ENCODE measurements at places on chromosomes 5 and 9.
A peak's percentile ranks its signal among the peaks of the same experiment; 100 is the strongest.

DNA sequence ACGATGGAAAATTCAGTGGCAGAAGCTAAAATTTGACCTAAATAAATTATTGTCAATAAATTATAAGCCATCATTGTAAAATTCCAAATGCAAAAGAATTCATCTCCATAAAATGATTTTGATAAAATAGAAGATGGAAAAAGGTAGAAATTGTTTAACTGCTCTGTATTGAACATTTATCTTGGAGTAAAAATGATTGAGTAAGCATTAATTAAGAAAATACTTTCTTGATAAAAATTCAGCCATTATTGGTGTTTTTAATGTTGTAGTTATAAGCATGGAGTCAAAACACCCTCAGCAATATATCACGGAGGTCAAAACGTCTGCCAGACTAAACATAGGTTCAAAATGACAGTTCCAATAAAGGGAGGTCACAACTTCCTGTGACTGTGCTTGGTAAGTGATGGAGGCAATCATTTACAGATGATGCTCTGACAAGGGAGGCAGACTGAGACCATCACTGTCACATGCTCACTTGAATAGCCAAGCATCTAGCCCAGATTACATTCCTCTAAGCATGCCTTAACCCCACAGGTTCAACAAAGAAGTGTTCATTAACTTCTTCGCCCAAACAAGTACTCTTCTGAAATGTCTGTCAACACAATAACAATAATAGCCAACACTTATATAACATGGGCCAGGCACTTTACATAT lies 69.5 kb downstream of the SH3TC2 start:
- DNase-seq: no peak

GRCh38 chr9:77424993-77425392 lies 223.1 kb downstream of the GNA14 start:
- DNase-seq: no peak

GRCh38 chr5:83653669-83654068 lies 67.0 kb downstream of the HAPLN1 start:
- DNase-seq: no peak

DNA sequence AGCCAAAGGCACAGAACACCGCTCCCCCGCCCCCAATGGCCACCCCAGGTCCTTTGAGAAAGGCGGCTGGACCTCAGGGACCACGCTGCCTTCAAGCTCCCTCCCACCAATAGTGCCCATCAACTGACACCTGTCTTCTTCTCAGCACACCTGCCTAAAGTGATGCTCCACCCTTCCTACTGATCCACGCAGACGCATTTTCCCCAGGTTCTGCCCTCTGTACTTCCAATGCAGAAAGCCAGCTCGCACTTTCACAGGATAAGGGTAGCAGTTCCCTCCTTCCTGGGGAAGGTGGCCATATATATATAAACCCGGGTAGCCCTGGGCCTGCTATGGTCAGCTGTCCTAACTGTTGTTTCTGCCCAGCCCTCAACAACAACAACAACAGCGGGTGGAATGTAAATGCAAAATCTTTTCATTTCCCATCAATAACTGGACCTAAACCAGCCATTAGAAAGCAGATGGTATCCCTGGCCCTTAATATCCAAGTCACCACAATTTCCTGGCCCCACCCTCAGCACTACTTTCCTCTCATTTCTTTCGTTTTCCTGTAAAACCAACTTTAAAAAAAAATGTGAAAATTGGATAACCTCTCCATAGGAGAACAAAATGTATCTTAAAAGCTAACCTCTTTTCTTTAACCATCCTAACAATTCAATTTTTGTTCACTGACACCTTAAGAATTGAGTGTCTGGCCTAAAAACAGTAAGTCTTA lies 1.7 kb downstream of the GOLM1 start:
- DNase-seq: no peak

DNA sequence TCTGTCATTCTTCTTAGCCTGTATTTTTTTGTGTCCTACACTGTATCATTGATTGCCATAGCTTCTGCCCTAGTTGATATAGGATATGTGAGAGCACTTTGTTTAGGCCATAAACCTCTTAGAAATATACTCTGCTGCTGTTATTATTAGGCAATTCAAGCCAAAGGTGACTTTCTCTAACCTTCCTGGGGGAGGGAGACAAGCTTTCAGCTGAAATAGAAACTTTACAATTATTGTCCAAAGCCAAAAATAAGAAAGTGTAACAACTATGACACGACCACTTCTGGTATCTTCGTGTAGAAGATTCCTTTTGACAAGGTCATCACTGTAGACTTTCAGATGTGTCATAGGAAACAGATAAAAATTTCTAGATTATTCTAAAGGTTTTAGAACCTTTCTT lies 12.2 kb upstream of the CSNK1A1 start:
- no peak for DNase-seq

- DNase-seq: no peak
Observed at GRCh38 chr9:4864234-4864661, 71.5 kb downstream of the RCL1 start.

DNA sequence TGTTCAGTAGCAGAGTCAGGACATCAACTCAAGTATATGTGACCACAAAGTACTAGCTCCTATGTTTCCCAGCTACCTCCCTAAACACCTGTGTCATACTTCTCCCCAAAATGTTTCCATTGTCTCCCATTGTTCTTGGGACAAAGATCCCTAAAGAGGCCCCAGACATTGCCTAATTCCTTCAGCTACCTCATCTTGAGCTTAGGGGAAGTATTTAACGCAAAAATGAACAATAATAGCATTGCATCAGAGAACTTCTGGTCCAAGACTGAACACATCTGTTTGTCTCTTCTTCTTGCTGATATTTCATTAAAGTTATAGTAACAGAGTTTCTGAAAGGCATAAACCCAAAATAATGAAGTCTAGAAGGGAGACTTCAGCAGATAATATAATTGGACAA lies 430.8 kb downstream of the MTRR start:
- no peak for DNase-seq

- no peak for DNase-seq
Observed at GRCh38 chr9:131271506-131271931, 4.8 kb downstream of the FAM78A start.

- DNase-seq: peak; percentile 28
Observed at GRCh38 chr9:121353241-121354061, 16.6 kb downstream of the STOM start.

DNA sequence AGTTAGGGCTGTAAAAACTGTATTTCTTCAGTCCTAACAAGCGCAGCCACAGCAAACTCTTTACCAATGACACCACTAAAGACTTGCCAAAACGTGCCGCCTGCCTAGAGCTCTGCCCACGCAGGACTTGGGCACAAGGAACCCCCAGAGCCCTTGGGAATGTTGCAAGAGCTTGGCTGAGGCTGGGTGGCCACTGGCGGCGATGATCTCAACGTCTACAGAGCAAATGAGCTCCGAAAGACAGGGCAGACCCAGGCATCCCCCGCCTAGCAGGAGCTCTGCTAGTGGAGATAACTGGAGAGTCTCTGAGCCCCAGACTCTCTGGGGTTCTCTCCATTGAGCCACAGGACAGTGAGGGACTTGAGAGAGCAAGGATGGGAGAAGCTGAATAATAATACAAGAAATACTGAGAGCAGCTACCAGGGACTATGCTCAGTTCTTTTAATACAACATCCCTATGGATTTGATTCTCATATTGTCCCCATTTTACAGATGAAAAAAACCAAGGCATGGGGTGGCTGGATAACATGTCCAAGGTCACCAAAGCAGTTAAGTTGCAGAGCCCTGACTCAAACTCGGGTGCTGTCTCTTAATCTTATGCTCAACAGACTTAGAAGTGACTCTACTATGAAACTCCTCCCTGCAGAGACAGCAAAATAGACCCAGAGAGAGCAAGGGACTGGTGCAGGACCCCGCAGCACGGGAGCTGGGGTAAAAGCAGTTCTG lies 32.5 kb downstream of the SHB start:
- no peak for DNase-seq

- no peak for DNase-seq
Observed at GRCh38 chr9:136936645-136937170, 7.8 kb downstream of the FBXW5 start.

- DNase-seq: no peak
Observed at GRCh38 chr9:103649086-103649485, 445.0 kb upstream of the SMC2 start.

DNA sequence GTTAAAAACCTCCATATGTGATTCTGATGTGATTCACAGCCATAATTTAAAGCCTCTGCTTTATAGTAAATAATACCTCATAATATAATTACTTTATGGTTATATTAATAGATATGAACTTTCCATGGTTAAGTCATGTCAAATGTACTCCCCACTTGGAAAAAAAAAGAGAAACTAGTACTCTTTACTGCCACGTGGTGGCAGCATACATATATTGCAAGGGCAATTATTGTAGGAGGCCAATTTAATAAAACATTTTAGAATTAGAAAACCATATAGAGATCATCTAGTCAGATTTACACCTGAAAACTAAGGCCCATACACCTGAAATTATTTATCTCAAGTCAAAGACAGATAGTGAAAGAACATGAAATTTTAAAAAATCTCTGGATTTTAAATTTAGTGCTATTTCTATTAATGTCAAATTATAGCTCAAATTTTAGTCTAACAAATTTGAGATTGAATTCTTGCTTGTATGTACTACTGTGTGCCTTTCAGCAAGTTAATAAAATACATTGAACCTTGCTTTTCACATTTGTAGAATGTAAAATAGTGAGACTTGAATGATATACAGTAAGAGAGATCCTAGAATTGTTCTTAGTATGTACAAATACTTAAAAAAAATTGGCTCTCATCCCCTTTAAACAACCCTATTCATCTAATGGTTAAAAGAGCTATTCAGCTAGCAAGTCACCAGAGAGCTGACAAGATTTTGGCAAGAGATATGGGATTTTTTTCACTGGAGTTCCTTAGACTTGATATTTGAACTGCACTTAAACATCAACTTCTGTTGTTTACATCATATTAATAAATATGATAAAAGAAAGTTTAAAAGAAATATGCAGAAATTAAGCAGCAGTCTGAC lies 603.8 kb downstream of the TLE4 start:
- no peak for DNase-seq

- no peak for DNase-seq
Observed at GRCh38 chr9:86531273-86531970, 177.2 kb upstream of the TUT7 start.

DNA sequence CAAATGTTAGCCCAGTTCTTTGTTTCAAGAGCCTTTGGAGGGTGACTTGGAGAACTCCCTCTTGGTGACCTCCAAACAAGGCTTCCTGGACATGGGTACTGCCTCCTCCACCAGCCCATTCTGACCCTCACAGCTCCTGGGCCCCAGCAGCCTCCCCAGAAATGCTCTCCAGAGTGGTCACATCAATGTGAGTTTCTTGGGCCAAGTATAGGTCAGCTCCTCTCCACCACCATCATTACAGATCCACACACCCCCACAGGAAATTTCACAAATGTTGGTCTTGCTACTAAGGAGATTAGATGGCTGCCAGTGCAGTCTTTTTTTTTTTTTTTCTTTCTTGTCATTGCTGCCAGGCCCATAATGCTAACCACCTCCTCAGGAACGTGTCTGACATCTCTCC lies 410.7 kb downstream of the DTWD2 start:
- no peak for DNase-seq

GRCh38 chr9:97847474-97848214 lies 5.4 kb upstream of the FOXE1 start:
- no peak for DNase-seq

DNA sequence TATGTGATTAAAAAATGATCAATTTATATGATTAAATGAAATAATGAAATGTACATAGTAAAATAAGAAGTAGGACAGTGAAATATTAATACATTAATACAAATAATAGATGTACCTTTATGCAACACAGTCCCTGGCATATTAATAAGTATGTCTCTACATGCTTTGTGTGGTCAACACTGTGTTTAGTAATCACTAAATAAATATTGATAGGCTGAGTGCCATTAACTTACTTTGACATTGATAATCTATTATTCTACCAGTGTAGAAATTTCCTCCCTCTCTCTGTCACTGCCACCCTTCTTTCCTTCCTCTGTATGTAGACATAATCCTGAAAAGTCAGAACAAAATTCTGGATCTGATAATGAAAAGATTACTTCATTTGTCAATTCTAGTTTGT lies 43.7 kb downstream of the RNF180 start:
- no peak for DNase-seq

GRCh38 chr5:153881687-153882086 lies 157.0 kb downstream of the FAM114A2 start:
- DNase-seq: no peak

- no peak for DNase-seq
Observed at GRCh38 chr9:35488566-35489312, 1.2 kb upstream of the RUSC2 start.

- no peak for DNase-seq
Observed at GRCh38 chr9:87271696-87272477, 225.8 kb upstream of the DAPK1 start.

DNA sequence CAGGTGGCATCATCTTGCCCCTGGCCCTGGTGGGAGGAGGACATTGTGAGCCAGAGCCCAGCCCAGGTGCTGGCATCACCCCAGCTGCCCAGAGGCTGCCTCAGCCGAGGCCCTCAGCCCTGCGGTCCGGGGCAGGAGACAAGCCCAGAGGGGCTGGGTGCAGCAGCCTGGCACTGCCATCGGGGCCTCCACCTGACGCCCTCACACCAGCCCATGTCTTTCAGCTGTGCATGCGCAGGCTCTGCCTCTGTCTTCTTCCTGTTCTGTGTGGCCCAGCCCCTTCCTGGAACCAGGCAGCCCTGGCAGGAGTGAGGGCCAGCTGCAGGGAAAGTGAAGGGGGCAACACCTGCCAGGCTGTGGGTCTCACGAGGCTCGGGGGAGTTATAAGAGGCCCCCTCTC lies 4.8 kb upstream of the CEL start:
- no peak for DNase-seq

DNA sequence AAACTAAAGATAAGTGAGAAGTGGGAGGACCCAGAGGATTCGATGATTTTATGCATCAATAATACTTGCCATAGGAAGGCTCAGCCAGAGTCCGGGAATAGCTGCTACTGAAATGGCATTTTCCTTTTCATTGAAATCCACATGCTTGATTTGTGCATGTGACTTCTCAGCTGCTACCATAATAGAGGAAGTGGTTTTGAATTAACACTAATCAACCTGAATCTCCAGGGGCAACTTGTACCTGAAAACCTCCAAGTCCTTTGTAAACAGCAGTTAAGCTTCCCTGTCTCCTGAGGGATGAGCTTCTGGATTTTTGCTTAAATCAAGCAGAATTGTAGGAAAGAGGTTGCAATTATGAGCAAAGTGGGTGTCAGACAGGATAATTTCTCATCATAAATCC lies 124.9 kb downstream of the PPP2R2B start:
- no peak for DNase-seq

GRCh38 chr9:25994605-25995004 lies 316.4 kb upstream of the TUSC1 start:
- no peak for DNase-seq

DNA sequence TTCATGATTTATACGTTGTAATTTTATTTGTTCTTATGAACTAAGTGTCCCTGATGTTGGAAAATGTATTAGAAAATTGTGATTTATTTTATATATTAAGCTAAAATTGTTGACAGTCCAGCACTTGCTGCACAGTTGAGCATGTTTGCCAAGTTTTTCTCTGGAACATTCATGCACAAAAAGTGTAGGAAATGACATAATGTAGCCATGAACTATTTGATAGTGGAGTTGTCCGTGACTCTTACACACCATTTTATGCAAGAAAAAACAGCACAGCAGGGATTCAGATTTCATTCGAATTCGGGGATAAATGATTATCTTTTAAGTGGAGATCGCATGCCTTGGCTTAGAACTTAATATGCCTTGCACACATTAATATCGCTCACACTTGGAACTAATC lies 708.6 kb upstream of the WWC1 start:
- DNase-seq: no peak

- DNase-seq: no peak
Observed at GRCh38 chr9:131197160-131197911, 72.0 kb downstream of the NUP214 start.

Measured in stimulated activated CD8-positive, alpha-beta memory T cell treated with anti-CD3 and anti-CD28 coated beads, Interleukin-7, amount 100 ng/mL, for 24 hours (primary cell).